ENCODE measurements at places on chromosomes 6 and 20. TPM values are rescaled to one million over a fixed set of nuclear protein-coding genes. Genes with fewer than 3 reads are reported as not detected.

GRCh38 chr20:46056970-46057855 lies 28.2 kb downstream of the SLC12A5 start:
- H3K27ac ChIP-seq = no peak overlapping the region
- H3K27me3 ChIP-seq = peaks cover 23% of the 10 kb centered on the region
- H3K4me3 ChIP-seq = no peak overlapping the region
- H3K36me3 ChIP-seq = peaks cover 6% of the 10 kb centered on the region

The C2 gene
- total RNA-seq = 0.30 TPM

The AIF1 gene
- not detected for total RNA-seq

DNA sequence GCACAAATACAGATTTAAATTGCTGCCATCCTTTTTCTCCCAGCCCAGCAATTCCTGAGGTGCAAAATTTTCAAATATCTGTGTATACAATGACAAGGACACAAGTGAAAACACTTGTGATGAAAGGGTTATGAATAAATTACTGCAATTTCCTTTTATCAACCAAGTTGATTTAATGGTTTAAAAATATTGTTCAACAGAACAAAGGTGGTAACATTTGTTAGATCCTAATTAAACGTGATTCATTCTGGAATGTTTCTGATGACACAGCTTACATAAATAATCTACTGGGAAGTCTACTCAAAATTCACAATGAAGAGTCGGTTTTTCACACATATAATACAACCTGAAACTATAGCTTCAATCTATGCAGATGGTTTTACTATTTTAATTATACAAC lies 17.1 kb downstream of the B4GALT5 start:
- H3K4me3 ChIP-seq = no peak overlapping the region
- no peak overlapping the region for H3K27ac ChIP-seq
- H3K4me1 ChIP-seq = peaks cover 74% of the 10 kb centered on the region
- H3K36me3 ChIP-seq = no peaks in the 10 kb centered on the region
- H3K27me3 ChIP-seq = no peaks in the 10 kb centered on the region

GRCh38 chr6:129843573-129843972 lies 17.5 kb downstream of the TMEM244 start:
- peak; percentile 24 for DNase-seq
- no peak overlapping the region for H3K27ac ChIP-seq
- peaks cover 23% of the 10 kb centered on the region for H3K4me1 ChIP-seq
- peaks cover 9% of the 10 kb centered on the region for H3K36me3 ChIP-seq
- no peaks in the 10 kb centered on the region for H3K27me3 ChIP-seq

GRCh38 chr6:10659699-10660348 lies 34.6 kb downstream of the C6orf52 start:
- no peaks in the 10 kb centered on the region for H3K4me1 ChIP-seq
- no peak overlapping the region for H3K4me3 ChIP-seq
- H3K36me3 ChIP-seq = no peaks in the 10 kb centered on the region
- peaks cover 15% of the 10 kb centered on the region for H3K27me3 ChIP-seq
- no peak for DNase-seq
- H3K27ac ChIP-seq = no peak overlapping the region

The HLA-DMA gene
- 2.4 TPM for total RNA-seq

The TGM6 gene
- total RNA-seq = not detected

The FRMD1 gene
- total RNA-seq = not detected

The SH3BGRL2 gene
- 0.14 TPM for total RNA-seq

The RRAGD gene
- total RNA-seq = not detected

GRCh38 chr6:82971877-82972460 lies 93.7 kb downstream of the UBE3D start:
- peaks cover 13% of the 10 kb centered on the region for H3K4me1 ChIP-seq
- no peak overlapping the region for H3K27ac ChIP-seq
- no peaks in the 10 kb centered on the region for H3K27me3 ChIP-seq
- no peak for DNase-seq

The MAP7 gene
- 0.43 TPM for total RNA-seq

The VIP gene
- not detected for total RNA-seq

- no peak for DNase-seq
- peaks cover 17% of the 10 kb centered on the region for H3K27me3 ChIP-seq
- H3K4me1 ChIP-seq = peaks cover 6% of the 10 kb centered on the region
- H3K4me3 ChIP-seq = no peak overlapping the region
Observed at GRCh38 chr20:7933346-7933745, 6.9 kb downstream of the HAO1 start.

The PRSS16 gene
- total RNA-seq = not detected

DNA sequence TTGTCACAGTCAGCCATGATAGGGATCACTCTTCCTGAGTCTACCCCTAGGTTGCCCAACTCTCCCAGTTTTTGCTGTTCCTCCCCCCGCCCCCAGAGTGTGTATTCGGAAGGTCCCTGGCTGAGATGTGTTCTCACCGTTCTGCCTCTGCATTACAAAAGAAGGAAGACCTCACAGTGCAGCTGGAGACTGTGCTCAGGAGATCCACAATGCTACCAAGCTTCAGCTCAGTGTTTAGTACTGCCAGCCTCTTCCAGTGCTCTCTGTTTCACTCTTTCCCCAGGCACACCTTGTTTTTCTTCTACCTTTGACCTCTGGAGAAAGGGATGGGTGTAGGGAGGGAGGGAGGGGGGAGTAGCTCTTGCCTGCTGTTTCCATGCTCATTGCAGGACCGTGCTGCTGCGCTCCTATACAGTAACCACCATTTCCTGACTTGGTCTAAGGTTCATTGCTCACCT lies 13.4 kb upstream of the MOCS1 start:
- H3K27me3 ChIP-seq = peaks cover 2% of the 10 kb centered on the region
- no peak overlapping the region for H3K27ac ChIP-seq
- H3K36me3 ChIP-seq = no peaks in the 10 kb centered on the region
- H3K4me1 ChIP-seq = no peaks in the 10 kb centered on the region
- no peak for DNase-seq

The ZBP1 gene
- not detected for total RNA-seq

The SDC4 gene
- 124 TPM for total RNA-seq

DNA sequence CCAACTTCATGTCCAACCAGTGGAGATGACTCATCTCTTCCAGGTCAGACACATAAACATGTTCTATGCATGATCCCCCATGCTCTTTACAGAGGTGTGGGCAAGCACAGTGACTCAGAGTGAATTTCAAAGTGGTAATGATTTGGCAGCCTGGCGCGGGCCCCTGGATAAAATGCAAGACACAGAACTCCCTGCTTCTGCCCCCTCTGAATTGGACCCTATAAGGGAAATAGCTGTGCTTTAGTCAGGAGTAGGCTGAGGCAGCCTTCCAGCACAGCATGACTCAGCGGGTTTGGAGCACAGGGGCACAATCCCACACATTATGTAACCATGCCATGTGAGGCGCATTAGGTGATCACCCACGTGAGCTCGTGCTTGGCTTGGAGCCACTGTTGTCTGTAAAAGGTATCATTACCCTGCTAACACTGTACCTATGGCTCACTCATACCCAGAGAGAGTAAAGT lies 127.4 kb downstream of the C6orf118 start:
- H3K27me3 ChIP-seq = no peaks in the 10 kb centered on the region
- H3K36me3 ChIP-seq = peaks cover 8% of the 10 kb centered on the region
- H3K27ac ChIP-seq = no peak overlapping the region
- DNase-seq = no peak
- no peaks in the 10 kb centered on the region for H3K4me1 ChIP-seq

- H3K27me3 ChIP-seq = peaks cover 28% of the 10 kb centered on the region
- no peak overlapping the region for H3K27ac ChIP-seq
Observed at GRCh38 chr20:46022411-46023147, 6.4 kb upstream of the SLC12A5 start.

DNA sequence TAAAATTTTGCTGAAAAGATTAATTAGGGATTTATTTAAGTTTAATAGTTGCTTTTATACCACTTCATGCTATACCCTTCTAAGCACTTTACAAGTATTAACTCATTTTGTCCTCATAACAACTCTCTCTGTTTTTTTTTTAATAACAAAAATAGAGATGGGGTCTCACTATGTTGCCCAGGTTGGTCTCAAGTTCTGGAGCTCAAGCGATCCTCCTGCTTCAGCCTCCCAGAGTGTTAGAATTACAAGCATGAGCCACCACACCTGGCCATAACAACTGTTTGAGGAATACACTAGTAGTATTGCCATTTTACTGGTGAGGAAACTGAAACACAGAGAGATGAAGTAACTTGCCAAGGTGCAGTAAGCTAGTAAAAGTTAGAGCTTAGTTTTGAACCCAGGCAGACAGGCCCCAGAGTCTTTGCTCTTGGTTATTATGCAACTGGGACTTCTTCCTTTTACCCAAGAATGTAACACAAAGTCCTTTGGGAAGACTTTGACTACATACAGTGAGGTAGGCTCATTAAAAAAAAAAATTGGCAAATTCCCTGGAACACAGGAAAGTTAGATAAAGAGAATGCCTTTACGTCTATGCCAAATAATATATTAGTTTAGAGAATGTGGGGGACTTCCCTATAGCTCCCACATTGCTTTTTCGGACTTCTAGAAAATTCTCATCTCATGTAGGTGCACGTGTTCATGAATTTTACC lies 11.4 kb downstream of the ANKS1A start:
- DNase-seq = no peak
- peaks cover 13% of the 10 kb centered on the region for H3K4me1 ChIP-seq
- no peak overlapping the region for H3K27ac ChIP-seq
- peaks cover 6% of the 10 kb centered on the region for H3K36me3 ChIP-seq
- no peak overlapping the region for H3K4me3 ChIP-seq

DNA sequence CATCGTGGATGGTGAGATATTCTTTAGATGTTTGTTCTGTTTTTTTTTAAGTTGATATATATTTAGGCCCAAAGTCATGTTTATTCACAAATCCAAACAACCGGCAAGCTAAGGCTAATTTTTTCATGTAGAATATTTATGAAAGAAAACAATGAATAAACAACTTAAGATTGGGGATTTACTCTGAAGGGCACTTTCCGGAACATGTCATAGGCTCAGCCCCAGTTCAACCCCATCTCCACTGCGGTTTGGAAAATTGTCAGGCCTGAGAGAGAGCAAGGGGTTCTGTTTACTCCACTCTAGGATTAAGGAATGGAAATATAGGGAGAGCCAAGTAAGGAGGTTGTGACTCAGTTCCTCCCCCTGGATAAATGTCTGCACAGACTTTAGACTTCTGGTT lies 18.3 kb downstream of the RPS6KA2 start:
- H3K36me3 ChIP-seq = no peaks in the 10 kb centered on the region
- H3K4me3 ChIP-seq = no peak overlapping the region
- no peaks in the 10 kb centered on the region for H3K27me3 ChIP-seq
- peaks cover 21% of the 10 kb centered on the region for H3K4me1 ChIP-seq
- DNase-seq = no peak
- H3K27ac ChIP-seq = peak overlapping the region; percentile 60

DNA sequence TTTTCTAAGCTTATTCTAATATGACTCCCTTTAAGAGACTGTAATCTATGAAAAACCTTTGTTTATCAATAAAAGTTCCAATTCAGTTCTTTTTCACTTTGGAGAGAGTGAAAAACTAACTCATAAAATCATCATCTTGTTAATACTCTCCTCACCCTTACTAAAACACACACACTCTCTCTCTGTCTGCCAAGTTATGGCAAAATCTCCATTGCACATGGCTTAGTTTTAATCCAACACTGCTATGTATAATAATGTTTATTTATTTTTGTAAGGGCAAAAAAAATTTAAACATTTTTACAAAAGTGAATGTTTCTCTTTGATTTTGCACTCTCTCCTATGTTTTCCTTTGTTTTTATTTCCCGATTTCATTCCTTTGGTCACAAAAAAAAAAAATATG lies 253.2 kb downstream of the BMP7 start:
- H3K4me3 ChIP-seq = no peak overlapping the region
- H3K4me1 ChIP-seq = peaks cover 3% of the 10 kb centered on the region
- no peak for DNase-seq
- H3K27ac ChIP-seq = no peak overlapping the region
- peaks cover 24% of the 10 kb centered on the region for H3K27me3 ChIP-seq

DNA sequence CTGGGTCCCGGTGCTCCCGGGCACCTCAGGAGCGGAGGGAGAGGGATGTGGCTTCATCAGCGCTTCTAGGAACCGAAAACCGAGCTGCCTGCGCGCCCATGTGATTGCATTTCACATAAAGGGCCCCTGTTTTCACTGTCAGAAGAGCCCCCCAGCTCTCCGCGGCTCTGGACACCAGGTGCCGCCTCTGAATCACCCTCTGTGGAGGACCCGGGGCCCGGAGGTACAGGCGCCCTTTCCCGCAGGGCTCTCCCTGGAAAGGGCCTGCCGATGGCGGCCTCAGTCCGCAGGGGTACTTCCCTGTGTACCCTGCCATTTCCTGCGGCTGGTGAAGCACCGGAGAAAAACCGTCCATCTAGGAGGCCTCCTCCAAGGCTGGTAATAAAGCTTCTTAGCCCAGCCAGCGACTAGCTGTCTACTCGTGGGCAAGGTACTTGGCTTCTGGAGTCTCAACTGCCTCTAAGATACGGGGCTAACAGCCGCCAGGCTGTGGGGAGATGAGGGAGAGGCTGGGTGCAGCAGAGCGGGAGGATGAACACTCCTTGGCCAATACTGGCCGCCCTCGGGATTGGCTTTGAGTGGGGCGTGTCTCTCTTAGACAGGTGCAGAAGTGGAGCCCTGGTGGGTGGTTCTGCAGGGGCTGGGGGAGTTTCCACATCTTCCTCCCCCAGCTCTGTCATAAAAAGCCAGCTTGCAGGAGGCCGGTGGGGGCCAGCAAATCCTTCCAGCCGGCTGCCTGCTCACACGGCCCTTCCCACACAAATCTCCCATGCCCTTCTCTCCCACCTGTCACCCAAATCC lies 1.6 kb downstream of the PPP1R16B start:
- no peak for DNase-seq
- no peaks in the 10 kb centered on the region for H3K36me3 ChIP-seq
- no peak overlapping the region for H3K27ac ChIP-seq
- no peak overlapping the region for H3K4me3 ChIP-seq
- H3K27me3 ChIP-seq = peaks cover 54% of the 10 kb centered on the region

The WFDC10B gene
- not detected for total RNA-seq

DNA sequence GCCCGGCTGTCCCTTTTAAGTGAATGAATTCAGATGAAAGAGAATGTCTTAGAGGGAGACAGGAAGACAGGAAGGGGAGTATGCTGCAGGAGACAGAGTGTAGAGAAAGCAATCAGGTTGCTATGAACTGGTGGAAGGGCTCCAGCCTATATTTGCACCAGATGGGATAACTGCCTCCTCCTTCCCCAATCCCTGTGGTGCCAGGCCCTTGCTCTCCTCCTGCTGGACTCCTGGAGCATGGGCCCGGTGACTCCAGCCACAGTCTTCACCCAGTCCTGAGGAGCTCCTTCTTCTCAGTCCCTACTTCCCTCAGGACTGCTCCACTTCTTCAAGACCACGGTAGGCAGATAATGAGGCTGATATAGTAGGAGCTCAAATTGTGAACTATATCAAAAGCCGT lies 91.8 kb downstream of the TMEM200A start:
- no peak overlapping the region for H3K4me3 ChIP-seq
- H3K36me3 ChIP-seq = no peaks in the 10 kb centered on the region
- no peak overlapping the region for H3K27ac ChIP-seq
- peak; percentile 22 for DNase-seq
- H3K4me1 ChIP-seq = peaks cover 41% of the 10 kb centered on the region

DNA sequence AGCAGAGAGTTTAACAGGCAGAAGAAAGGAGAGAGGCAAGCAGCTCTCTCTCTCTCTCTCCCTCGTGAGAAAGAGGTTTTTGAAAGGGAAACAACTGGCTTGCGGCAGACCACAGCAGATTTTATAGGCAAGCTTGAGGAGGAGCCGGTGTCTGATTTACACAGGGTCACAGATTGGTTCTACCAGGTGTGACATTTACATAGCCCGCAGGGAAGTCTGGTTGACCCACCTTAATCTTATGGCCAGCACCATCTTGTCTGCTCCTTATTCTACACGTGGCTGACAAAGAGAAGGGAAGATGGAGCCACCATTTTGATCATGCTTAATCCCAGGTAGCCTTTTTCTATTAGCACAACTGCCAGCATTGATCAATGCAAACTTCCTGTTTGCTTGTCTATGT lies 65.4 kb downstream of the OR2J2 start:
- no peak overlapping the region for H3K4me3 ChIP-seq
- no peaks in the 10 kb centered on the region for H3K36me3 ChIP-seq
- no peaks in the 10 kb centered on the region for H3K27me3 ChIP-seq
- no peak overlapping the region for H3K27ac ChIP-seq
- DNase-seq = no peak

The EYA2 gene
- not detected for total RNA-seq

Data from HFFc6 (cell line).